ENCODE measurements at places on chromosomes 4 and X.

DNA sequence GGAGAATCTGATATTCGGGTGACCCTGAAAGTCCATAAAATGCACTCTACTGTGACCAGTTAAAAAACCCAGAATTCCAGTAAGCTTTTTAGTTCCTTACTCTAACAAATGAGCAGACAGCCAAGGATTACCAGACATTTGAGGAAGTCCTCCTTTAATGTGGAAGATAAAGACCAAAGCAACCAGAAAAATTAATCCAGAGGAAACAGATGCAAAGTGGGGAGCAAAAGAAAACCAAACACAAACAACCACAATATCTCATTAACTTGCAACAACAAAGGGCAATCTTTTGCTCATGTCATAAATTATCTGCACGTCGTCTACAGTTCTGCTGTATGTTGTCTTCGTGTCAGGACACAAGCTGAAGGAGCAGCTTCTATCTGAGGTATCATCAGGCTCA is 164.4 kb downstream of the PJA1 start:
- DNase-seq, result no peak

DNA sequence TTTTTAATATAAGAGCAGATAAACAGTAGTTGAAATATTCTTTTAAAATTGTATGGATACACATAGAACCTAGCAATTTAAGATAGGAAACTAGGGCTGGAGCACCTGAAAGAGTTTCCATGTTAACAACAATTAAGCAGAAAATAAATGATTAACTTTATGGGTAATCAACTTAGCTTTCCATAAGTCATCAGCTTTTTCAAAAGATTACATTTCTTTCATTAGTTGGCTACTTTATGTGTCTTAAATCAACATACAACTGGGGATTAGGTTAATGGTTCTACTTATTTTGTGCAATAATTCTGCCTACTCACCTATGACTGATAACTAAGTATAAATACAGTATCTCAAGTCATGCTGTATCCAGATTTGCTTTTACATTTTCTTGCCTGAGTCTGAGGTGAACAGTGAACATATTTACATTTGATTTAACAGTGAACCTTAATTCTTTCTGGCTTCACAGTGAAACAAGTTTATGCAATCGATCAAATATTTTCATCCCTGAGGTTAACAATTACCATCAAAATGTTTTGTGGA is at the start of gene ANXA10:
TSS of gene ANXA10 (plus strand) at position 362 of the 537 bp plus-strand sequence. CDS start at position 526, 164 bp downstream.
- DNase-seq, result no peak

DNA sequence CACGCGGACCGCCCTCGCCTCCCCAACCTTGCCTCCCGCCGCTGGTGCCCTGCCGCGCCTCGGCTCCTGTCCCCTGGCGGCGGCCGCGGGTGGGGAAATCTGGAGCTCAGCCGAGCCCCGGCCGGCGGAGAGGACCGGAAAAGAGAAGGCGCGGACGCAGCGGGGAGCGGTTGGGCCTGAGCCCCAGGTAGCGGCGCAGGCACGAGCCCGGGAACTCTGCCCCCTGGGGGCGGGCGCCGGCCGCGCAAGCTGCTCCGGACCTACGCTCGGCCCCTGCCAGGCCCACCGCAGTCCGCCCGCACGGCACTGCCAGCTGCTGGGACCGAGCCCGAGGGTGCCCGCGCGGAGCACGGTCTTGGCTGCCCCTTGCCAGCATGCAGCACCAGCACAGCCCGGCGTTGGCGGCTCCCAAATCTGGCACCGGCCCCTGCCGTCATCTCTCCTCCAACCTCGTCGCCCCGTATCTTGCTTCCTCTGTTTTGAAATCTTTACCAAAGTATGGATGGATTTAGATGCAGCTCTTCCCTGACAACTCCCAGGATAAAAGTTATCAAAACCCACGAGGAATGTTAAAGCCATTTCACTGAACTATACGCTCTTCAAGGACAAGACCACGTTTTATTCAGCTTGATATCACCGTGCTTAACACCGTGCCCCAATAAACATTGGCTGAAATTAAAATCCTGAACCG is at the start of gene PRSS12:
TSS of gene PRSS12 (minus strand) at position 161 of the 691 bp plus-strand sequence. CDS start 283 bp downstream, outside the sequence.
- DNase-seq, result no peak

- no peak for DNase-seq
These were observed 86.4 kb downstream of the SMIM20 start for GRCh38 chr4:26000274-26000950.

DNA sequence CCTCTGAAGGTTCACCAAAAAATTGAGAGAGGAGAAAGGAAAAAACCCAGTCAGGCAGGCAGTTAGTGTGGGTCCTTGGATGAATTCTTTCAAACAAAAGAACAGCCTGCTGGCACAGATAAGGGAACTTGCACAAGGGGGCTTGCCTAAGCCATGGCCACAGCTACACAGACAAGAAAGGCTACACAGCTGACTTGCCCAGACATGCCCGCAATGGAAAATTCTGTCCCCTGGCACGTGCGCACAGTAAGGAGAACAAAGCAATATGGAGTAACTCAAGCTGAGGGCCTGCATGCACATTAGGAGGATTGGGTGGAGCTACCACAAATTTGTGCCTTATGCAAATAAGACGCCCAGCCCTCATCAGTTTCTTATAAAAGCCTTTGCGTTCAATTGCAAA is 512.5 kb upstream of the HTR2C start:
- DNase-seq, result no peak

- no peak for DNase-seq
These were observed 185.7 kb upstream of the ZCCHC13 start for GRCh38 chrX:74117962-74118902.

GRCh38 chr4:31807036-31807435 is 1086.9 kb downstream of the PCDH7 start:
- no peak for DNase-seq

DNA sequence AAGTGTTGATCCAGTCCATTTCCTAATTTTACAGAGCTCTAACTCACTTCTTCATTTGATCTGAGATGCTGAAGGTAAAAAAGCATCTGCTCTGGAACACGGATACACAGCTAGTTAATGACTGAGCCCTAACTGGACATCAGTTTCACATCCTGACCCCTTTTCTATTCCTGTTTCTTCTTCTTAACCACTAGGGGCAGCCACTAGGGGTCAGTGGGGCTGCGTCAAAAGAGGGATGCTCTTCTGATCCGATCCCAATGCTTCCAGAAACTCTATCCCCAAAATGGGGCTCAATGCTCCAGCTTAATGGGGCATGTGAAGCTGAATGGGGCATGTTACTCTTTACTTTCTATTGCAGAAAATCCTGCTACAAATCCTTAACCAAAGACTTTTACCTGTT is 33.4 kb upstream of the PHKA2 start:
- no peak for DNase-seq

DNA sequence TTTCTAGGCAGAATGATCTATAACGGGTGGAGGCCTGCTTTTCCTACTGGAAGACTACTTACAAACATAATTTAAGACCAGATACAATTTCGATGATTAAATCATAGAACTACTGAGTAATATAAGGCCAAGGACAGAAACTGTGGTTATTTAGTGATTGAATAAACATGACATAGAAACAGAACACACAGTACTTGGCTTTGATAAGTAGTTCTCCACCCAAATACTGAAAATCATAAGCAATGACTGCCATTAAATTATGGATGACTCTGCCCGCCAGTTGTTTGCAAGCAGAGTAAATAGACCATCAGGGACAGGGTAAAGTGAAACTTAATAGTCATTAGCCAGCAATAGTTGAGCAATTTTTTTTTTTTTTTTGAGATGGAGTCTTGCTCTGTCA is 17.2 kb upstream of the SMIM14 start:
- no peak for DNase-seq

DNA sequence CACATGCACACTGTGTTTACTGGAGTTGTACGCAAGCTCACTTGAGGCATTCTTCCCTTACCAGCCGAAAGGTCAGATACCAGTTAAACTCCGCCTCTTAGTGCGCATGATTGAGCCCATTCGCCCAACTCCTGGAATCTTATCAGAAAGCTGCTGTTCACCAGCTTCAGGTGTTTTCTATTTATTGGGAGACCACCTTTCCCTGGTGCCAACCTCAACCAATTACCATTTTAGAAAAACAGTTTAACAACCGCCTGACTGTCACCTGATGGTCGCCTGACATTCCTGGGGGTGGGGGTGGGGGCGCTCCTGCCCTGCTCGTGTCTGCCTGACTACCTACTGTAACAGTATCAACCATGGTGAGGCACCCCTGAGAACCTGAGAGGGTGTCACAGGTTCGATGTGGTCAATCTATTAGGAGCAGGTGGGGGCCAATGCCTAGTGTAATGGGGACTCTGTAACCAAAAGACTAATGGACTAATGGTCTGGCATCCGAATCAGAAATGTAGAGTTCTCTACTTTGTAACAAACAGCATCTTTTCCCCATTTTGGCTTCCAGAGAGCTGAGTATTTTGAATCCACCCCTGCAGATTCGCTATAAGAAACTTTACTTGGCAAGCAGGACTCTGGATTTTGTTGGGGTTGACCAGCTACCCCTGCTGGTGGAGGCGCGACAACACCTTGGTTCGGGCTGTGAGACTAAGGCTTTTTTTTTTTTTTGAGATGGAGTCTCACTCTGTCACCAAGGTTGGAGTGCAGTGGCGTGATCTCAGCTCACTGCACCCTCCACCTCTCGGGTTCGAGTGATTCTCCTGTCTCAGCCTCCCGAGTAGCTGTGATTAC is 58.2 kb upstream of the ZNF157 start:
- no peak for DNase-seq

GRCh38 chr4:10977534-10977933 is 293.0 kb upstream of the CLNK start:
- no peak for DNase-seq

DNA sequence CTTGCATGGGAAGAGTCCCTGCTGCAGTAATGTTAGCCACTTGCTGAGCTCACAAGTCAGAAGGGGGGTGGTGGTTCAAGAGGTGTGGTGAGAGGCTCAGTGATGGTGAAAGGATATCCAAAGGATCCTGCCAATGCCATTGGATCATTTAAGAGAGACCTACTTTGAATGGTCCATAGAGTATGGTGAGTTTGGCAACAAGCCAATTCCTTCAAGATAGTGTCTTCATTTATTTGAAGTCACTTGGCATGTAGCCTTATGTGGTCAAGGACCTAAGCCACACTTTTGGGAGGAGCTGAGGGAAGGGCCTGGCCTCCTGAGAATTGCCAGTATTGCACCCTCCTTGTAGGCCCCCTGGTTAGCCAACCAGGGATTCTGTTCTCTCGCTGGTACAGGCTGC is 87.9 kb downstream of the TSPAN7 start:
- no peak for DNase-seq

- DNase-seq, result no peak
These were observed 35.3 kb upstream of the NDUFC1 start for GRCh38 chr4:139337612-139338011.

- no peak for DNase-seq
These were observed 86.0 kb upstream of the WWC2 start for GRCh38 chr4:183012879-183013729.

- no peak for DNase-seq
These were observed 10.3 kb downstream of the RTL5 start for GRCh38 chrX:72121383-72121782.

- DNase-seq, result no peak
These were observed 103.3 kb upstream of the TLR3 start for GRCh38 chr4:185965426-185966384.

DNA sequence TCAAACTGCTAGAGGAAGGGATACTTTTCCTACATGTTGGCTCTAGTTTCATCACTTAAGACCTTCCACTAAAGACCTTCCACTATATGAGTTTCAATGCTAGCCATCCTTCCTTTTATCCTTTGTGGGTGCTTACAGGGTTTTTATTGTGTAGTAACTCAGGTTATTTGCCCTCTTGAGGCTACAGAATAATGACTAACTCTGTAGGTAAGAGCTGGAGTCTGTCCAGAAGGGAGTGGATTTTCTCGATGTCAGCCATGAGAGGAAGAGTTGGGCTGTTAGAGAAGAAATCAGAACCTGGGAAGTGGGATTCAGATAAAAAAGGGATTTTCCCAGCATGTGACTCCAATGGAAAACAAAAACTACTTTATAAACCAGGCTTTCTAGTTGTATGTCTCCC is 27.5 kb upstream of the HERC5 start:
- DNase-seq, result no peak

DNA sequence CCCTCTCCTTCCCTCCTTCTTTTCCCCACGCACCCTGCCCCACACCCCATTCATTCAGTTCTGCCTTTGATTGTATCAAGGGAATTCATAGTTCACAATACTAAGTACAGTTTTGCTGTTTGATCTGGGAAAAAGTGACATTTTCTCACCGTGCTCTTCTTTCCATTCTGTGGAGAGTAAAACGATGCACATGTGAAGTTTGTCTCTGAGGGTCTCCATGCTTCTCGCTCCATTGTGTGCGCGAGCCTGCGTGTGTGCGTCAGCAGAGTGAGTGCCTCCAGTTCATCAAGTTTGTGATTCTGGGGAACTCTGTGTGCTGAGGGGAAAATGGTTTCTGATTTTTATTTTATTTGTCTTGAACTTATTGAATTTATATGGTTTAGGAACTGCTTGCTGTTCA is 1.9 kb downstream of the STK26 start:
- no peak for DNase-seq

- no peak for DNase-seq
These were observed 138.2 kb downstream of the CAMK2D start for GRCh38 chr4:113623274-113623894.

- no peak for DNase-seq
These were observed 60.9 kb downstream of the ARHGEF38 start for GRCh38 chr4:105613306-105613705.

GRCh38 chr4:85774000-85774399 is 299.1 kb downstream of the ARHGAP24 start:
- no peak for DNase-seq

DNA sequence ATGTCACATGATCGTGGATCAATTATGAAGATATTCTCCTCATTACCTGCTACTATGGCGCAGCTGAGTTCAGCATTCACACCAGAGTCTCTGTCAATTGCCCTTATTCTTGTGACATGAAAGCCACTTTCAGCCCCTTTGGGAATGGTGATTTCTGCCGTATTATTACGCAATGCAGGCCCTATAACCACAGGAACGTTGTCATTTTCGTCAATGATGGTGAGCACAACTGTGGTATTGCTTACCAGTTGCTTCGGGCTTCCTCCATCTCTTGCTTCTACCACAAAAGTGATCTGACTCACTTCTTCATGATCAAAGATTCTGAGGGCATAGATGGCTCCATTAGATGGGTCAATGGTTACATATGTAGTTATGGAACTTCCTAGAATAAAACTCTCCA is 2.1 kb downstream of the PCDH18 start:
- no peak for DNase-seq

DNA sequence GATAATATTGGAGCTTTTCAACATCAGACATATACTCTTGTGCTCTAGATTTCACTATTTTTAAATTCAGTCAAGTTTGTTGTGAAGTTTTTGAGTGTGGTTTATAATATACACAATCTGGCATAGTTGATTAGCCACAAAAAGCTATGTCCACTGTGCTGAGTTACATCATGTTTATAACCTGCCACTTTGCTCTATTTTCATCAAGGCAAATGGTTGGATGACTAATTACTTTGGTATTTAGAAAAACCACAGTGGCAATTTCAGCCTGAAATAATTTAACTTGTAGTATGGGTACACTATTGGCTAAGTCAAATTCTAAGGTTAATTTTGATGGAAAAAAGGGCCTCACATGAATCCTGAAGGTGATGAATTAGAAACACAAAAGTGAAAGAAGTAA is 262.6 kb downstream of the C4orf33 start:
- no peak for DNase-seq

- no peak for DNase-seq
These were observed 8.1 kb upstream of the RENBP start for GRCh38 chrX:153952373-153953026.

GRCh38 chr4:36174570-36174969 is 69.7 kb downstream of the ARAP2 start:
- DNase-seq, result no peak

GRCh38 chr4:6732441-6733357 is 16.7 kb downstream of the BLOC1S4 start:
- no peak for DNase-seq

- DNase-seq, result no peak
These were observed 21.5 kb downstream of the SORCS2 start for GRCh38 chr4:7213807-7214206.
